ENCODE measurements at places on chromosomes 4 and X.

DNA sequence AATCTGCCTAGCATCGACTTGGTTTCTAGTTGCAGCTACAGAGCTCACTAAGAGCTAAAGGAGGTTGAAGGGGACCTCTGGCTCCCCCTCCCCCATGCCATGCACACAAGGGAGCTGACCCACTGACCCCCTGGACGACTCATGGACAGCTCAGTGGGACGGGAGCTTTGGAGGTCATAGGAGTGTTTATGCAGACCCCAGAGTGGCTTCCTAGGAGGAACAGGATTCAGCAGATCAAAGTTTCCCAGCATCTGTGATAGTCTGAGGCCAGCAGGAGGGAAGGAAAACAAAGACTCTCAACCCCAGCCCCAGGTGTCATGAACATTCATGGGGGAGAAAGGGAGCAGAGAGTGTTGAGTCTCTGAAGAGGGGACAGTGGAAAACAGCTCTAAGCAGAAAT lies 104.4 kb downstream of the ARSF start:
- no peak for DNase-seq

- no peak for DNase-seq
Measured at GRCh38 chr4:185849664-185850550, 37.9 kb upstream of the SORBS2 start.

DNA sequence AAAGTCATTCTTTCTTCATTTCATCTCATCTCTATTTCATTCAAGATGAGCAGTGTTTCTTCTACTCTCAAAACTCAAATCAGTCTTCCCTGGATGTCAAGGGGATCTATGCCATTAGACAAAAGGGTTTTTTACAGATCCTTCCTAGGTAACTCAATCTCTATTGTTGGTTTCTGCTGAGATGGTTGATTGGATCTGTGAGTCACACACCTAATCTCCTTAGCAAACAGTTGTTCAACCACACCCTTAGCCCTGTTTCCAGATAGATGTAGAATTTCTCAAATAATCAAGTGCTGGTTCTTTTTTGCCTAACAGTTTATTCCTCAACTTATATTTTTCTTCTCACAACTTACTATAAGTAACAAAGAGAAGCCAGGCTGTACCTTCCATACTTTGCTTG lies 200.5 kb downstream of the KDR start:
- no peak for DNase-seq

- DNase-seq = no peak
Measured at GRCh38 chr4:42492962-42493361, 95.7 kb downstream of the SHISA3 start.

DNA sequence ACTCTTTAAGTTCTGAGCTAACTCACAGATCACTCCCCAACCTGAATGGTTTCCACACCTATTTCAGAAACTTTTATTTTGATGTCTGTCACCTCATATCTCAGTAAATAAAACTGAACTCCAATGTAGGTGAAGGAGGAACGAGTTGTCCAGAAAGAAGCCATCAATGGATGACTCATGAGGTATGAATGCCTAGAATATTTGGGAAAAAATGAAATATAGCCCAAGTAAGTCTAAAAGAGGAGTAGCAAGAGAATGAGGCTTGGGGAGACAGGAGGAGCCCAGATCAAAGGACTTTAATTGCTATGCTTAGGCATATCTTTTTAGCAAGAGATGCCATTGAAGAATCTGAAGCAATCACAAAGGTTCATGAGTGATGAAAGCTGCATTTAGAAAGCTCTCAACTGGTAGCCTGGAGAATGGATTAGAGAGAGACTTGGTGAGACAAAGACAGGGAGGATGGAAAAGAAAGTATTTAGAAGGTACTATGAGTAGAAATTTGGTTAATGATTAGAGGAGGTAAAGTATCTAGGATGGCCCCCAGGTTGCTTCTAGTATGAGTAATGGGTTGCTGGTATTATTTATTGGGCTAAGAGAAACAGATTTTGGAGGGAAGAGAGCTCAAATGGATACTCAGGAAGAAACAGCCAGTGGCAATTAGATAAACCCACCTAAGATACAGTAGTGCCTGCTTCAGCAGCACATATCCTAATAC lies 39.4 kb downstream of the NOCT start:
- no peak for DNase-seq

- DNase-seq = peak; percentile 8
Measured at GRCh38 chrX:70434914-70435586, 9.6 kb upstream of the DLG3 start.

GRCh38 chr4:103292373-103292772 lies 94.2 kb upstream of the CENPE start:
- no peak for DNase-seq

DNA sequence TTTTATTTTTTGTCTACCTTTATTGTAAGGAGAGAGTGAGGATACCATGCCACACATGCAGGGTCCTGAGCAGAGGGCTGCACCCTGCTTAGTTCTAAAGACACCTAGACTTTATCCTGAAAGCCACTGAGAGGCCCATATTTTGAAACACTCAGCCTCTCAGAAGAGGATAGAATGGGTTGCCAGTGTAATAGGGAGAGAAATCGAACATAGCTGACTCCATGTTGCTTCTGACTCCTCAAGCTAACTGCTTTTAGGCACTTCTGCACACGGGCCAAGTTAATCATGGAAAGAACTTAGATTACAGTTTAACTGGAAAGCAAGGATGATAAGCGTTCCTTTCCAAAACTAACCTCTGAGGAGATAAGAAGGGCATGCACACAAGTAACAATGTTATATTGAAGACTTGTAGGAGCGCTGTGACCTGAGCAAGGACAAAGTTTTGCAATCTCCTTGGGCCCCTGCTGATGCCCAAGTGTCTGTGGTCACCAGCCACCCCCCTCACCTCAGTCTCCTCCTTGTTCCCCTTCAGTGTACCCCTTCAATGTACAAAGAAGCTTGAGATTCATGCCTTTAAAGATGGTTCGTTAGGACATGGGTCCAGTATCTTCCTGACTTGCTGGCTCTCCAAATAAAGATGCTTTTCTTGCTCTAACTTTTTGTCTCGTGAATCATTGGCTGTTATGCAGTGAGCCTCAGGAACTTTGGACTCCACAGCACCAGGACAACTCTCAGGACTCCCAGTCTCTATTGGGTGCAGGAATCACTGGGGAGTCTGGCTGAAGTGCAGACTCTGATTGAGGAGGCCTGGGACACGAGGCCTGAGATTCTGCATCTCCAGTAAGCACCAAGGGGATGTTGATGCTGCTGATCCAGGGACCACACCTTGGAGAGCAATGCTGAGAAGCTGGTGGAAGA lies 25.4 kb upstream of the CD99 start:
- DNase-seq = no peak

GRCh38 chr4:151340751-151341385 lies 15.5 kb upstream of the SH3D19 start:
- DNase-seq = no peak
